Nucleus accumbens (tissue), 56 donors: ENCODE measurements at places on chromosomes 1 and 21.

GRCh38 chr1:184035719-184036516, 1.6 kb downstream of the COLGALT2 start:
- DNase-seq = no peak

- no peak for DNase-seq
Measured at GRCh38 chr1:234619794-234620247, 9.8 kb upstream of the IRF2BP2 start.

DNA sequence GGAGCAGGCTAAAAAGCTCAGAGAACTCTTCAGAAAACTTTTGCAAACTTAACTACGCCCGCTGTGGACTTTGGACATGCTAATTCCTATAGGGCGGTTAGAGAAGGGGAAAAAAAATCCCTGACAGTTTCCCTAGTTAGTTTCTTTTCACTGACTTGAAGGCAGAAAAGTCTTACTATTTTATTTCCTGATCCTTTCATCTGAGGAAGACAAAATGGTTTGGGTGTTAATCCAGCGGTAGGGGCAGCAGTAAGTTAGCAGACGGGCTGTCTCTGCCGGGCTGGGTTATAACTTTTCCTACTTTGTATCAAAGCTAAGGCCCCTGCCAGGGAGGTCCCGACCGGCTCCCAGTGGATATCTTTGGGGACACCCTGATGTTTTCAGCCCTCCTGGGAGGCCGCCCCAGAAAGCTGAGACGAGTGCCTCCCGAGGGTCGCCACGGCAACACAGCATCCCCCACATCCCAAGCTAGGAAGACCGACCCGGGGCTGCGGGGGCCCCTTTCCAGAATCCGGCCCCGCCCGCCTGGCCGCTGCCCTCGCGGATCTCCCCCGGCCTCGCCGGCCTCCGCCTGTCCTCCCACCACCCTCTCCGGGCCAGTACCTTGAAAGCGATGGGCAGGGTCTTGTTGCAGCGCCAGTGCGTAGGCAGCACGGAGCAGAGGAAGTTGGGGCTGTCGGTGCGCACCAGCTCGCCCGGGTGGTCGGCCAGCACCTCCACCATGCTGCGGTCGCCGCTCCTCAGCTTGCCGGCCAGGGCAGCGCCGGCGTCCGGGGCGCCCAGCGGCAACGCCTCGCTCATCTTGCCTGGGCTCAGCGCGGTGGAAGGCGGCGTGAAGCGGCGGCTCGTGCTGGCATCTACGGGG, 162.6 kb downstream of the RUNX1 start:
- no peak for DNase-seq

DNA sequence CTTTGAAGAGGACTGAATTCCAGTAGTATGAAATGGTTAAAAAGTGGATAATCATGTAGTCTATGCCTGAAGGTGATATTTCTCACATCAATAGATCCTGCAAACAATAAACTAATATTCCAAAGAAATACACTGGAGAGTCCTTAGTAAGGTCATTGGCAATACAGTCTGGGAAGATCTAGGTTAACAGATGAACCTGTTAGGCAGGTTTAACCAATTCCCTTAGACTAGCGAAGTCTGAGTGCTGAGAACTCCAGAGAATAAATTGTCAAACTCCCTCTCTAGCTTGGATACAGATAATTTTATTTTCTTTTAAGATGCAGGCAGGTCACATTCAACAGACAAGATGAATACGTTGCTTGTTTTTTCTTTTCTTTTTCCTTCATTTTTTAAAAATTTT, 2.4 kb downstream of the GPR157 start:
- no peak for DNase-seq

GRCh38 chr1:107935396-107936064, 29.4 kb downstream of the VAV3 start:
- no peak for DNase-seq

DNA sequence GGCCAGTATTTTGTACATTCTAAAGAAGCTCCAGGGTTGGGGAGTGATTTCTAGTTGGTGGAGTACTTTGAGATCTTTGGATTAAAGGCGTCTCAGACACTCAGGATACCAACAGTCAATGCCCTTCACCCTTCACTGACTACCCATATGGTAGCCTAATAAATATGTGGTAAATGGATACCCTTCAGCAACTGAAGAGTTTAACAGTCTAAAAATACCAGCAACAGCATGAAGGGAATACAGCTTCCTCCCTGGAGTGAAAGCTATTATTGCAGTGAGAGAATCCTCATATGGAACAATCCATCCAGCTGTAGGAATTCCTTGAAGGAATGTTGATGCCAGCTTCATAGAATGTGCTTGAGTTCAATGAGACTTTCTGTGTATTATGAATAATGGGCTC, 26.8 kb downstream of the DNAJC11 start:
- DNase-seq = no peak

- no peak for DNase-seq
Measured at GRCh38 chr1:169025412-169025811, 81.1 kb upstream of the ATP1B1 start.

- DNase-seq = no peak
Measured at GRCh38 chr1:117335376-117336086, 31.7 kb upstream of the MAN1A2 start.

GRCh38 chr1:224259986-224260385, 70.0 kb downstream of the NVL start:
- no peak for DNase-seq

DNA sequence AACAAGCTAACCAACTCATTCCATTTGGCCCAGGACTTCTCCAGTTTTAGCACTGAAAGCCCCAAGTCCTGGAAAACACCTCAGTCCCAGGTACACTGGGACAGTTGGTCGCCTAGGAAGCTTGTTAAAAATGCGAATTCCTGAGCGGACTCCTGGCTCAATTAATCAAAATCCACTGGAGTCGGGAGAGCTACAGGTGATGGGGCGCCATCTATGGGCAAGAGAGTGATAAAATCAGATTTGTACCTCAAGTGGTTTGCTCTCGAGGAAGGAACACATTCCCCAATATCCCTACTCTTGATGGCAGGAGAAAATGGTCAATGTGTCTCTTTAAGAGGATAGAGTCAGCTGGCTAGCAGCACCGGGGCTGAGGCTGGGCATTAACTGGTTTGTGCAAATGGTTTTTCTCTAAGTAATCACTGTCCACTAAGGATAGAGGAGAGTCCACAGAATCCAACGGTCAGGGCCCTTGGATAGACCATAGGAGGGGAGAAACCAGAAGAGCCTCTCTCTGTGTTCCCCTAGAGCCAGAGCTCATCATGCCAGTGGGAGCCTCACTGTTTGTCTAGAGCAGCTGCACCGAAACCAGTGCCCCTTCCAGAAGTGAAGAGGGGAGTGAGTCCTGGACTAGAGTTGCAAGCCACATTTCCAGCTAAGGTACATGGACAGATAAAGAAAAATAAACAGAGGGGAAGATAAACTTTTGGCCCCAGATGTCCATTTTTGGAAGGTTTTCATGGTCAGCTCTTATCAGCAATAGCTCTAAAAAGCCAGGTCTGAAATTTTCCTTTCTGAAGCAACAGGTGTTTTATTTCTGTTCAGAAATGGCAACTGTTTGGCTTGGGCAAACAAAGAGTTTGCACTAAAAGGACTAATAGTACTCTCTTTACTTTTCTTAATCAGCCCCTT, 148.5 kb downstream of the TENT5C start:
- DNase-seq = no peak

DNA sequence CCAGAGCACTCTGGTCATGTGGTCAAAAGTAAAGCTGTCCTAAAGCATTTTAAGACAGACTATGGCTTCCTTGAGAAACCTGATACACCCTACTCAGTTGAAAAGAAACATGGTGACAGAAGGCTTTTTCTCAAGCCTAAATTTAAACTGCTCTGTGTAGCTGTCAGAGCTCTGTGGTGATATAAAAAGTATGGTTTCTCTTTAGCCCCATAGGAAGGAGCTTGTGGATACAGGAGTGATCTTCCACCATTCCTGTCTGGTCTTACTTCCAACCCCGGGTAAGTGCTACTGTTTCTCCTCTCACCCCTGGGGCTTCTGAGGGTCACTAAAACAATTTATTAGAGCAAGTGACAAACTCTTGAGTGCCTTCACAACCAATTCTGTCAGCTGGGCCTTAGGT, 8.5 kb downstream of the TP53BP2 start:
- no peak for DNase-seq

- DNase-seq = no peak
Measured at GRCh38 chr1:156551869-156552268, 20.5 kb downstream of the IQGAP3 start.

- DNase-seq = peak; percentile 28
Measured at GRCh38 chr1:13700521-13701270, 708 bp downstream of the PRDM2 start.
